Stimulated activated CD8-positive, alpha-beta memory T cell treated with anti-CD3 and anti-CD28 coated beads, Interleukin-7, amount 100 ng/mL, for 1 hour (primary cell): ENCODE measurements at places on chromosomes 2 and 18.

DNA sequence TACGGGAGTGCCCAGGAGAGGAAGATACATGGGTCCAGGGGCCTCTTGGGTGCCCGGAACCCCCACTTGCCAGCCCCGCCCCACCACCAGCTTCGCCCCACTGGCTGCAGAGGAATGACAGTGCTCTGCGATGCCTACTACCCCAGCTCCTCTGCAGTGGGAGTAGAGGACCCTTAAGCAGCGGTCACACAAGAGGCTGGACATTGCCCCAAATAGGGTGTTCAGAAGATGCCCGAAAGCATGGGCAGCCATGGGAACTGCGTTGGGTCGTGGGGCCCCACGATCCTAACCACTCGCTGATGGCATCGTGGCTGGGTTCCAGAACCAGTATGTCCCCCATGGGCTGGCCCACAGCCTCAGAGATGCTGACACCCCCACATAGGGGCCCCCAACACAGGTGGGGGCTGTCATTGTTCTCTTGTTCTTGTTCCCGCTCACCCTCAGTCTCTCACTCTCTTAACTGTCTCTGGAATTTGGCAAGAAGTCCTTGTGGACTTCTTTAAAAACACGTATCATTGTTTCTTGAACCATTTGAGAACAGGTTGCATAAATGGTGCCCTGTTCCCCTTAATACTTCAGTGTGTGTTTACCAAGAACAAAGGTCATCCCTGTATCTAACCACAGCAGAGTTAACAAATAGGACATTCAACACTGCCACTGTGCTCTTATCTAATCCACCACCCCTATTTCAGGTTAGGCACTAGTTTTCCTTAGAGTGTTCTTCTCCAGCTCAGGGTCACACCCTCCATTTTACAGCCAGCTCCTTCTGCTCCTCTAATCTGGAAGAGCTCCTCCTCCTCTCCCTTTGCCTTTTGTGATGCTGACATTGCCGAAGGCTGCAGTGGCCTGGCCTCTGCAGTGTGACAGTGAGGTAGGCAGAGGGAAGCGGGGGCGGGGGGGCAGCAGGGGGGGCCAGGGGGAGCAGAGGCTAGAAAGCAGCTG is 76.3 kb downstream of the STPG4 start:
- no peak for DNase-seq

- DNase-seq, result no peak
Measured at GRCh38 chr18:44258086-44258485, 422.6 kb upstream of the SETBP1 start.

- no peak for DNase-seq
Measured at GRCh38 chr2:41024816-41025215, 572.9 kb upstream of the SLC8A1 start.

DNA sequence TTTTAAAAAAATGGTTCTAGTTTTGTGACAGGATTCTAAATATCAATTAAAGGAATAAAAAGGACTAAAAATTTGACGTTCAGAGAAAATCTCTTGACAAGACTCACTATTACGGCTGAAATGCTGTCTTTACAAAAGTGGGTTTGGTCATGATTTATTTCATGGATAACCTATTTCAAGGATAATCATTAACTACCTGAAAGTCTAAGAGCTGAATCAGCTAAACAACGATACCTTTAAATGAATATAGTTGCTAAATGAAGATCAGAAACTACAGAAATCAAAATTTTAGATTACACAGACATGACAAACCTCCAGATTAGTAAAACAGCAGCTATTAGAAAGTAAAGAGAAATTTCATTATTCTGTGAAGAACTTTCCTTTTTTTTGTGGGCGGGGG is 35.7 kb downstream of the RTTN start:
- no peak for DNase-seq
